ENCODE measurements at places on chromosomes 4 and X. TPM values are rescaled to one million over a fixed set of nuclear protein-coding genes. Genes with fewer than 3 reads are reported as not detected.

GRCh38 chr4:25835384-25835783 is 27.4 kb downstream of the SEL1L3 start:
- H3K36me3 ChIP-seq, result peaks cover 18% of the 10 kb centered on the region
- no peak overlapping the region for H3K27ac ChIP-seq
- no peaks in the 10 kb centered on the region for H3K4me1 ChIP-seq
- H3K4me3 ChIP-seq, result no peak overlapping the region
- DNase-seq, result no peak
- H3K27me3 ChIP-seq, result no peaks in the 10 kb centered on the region

SAGE1 gene
- not detected for total RNA-seq

PNMA5 gene
- total RNA-seq, result 0.17 TPM

HSFX4 gene
- not detected for total RNA-seq

GRCh38 chr4:147312376-147313046 is 168.4 kb upstream of the EDNRA start:
- no peak for DNase-seq
- H3K4me1 ChIP-seq, result no peaks in the 10 kb centered on the region
- H3K36me3 ChIP-seq, result no peaks in the 10 kb centered on the region

DNA sequence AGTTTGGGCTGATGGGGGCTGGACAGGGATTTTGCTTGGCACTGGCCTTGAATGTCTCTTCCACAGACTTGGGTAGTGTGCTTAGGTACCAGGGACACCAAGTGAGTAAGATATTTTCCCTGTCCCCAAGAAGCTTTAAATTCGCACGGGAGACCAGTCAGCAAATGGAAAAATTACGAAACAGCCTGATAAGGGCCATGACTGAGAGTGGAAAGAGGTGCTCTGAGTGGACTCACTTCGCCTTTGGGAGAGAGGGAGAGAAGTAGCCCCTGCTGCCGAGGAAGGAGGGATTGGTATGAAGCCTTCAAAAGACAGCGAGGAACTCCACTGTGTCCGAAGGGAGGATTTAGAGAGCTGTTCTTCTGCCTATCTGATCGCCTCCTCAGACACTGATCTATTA is 2.6 kb downstream of the LSM6 start:
- H3K4me3 ChIP-seq, result no peak overlapping the region
- peaks cover 49% of the 10 kb centered on the region for H3K4me1 ChIP-seq
- DNase-seq, result no peak
- H3K27ac ChIP-seq, result no peak overlapping the region
- no peaks in the 10 kb centered on the region for H3K27me3 ChIP-seq

ATP8A1 gene
- total RNA-seq, result 87.0 TPM

- no peaks in the 10 kb centered on the region for H3K4me1 ChIP-seq
- H3K27ac ChIP-seq, result no peak overlapping the region
- H3K4me3 ChIP-seq, result no peak overlapping the region
- no peaks in the 10 kb centered on the region for H3K27me3 ChIP-seq
- DNase-seq, result no peak
- H3K36me3 ChIP-seq, result no peaks in the 10 kb centered on the region
Measured at GRCh38 chr4:176453079-176453478, 133.3 kb downstream of the SPCS3 start.

- no peaks in the 10 kb centered on the region for H3K27me3 ChIP-seq
- no peak overlapping the region for H3K4me3 ChIP-seq
- no peak for DNase-seq
- no peak overlapping the region for H3K27ac ChIP-seq
- H3K36me3 ChIP-seq, result no peaks in the 10 kb centered on the region
Measured at GRCh38 chr4:79923281-79923680, 149.7 kb downstream of the ANTXR2 start.

DNA sequence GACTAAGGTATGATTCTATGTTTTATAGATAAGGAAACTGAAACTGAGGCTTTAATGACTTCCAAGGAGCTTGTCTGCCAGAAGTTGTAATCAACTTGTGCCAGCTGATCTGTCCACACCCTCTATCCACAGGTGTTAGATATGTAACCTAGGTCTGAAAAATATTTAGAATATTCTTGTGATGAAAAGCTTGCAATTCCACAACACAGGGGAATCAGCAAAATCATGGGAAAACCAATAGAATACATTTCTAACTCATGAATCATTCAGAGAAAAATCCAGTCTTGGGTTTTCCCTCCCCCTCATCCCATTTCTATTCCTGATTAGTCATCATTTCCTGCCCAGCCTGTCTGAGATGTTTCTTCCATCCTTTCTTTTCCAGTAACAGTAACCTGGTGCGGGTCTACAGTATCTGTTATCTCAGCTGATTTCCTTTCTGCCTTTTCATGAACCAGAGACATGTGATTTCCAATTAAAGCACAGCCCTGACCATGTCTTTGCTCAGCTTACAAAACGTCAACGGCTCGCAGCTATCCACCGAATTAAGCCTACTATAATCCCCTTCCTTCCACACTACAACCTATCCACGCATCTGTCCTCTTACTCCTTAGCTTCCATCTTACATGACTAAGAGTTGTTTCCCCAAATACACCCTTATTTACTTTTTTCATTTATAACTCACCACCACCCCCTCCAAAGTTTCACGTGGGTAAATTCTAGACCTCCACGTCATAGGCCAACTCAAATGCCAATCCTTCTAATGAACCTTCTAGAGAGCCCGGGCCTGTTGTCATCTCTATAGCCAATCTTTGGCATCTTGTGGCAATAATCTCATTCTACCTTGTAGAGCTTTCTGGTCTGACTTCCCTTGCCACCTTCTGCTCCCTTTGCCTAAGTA is 961 bp upstream of the NOCT start:
- H3K27me3 ChIP-seq, result no peaks in the 10 kb centered on the region
- no peak for DNase-seq
- H3K4me3 ChIP-seq, result peak overlapping the region; percentile 27
- H3K36me3 ChIP-seq, result no peaks in the 10 kb centered on the region
- peaks cover 51% of the 10 kb centered on the region for H3K4me1 ChIP-seq
- H3K27ac ChIP-seq, result peak overlapping the region; percentile 90

C4orf17 gene
- not detected for total RNA-seq
